ENCODE measurements at places on chromosomes 5 and 9. TPM values are rescaled to one million over a fixed set of nuclear protein-coding genes. Genes with fewer than 3 reads are reported as not detected.

Gene FAM174A
- total RNA-seq = 4.1 TPM

DNA sequence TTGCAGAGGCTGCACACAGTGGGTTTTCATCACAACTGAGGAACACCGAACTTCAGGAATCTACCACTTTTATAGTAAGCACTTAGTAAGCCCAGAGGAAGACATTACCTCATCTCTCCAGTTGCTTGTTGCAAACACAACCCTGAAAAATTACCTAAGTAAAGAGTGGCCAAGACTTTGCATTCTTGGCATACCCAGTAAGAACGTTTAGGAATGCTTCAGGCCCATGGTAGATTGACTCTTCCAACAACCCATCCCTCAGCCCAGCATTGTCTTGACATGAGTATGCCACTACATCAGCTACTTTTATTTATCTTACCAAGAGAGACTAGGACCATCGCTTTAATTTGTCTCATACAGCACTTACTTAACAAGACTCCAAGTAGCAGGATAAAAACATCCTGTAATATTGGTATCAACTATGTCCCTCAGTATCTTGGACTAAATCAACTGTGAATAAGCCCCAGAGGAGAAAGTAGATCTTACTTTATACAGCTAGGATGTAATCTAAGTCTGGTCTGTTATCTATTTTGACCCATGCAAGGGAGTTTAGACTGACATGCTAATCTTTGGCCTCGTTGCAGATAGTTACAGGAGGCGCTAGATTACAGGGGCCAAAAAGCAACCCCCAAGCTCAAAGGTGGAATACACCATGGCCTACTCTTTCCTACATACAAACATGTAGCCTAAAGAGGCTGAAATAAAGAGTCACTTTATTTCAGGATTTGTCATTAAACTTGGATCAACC is 114.9 kb downstream of the INVS start:
- no peak for DNase-seq

Gene MARVELD2
- total RNA-seq = 1.6 TPM

Gene ASS1
- 1.6 TPM for total RNA-seq

Gene CD74
- total RNA-seq = 5,628 TPM

DNA sequence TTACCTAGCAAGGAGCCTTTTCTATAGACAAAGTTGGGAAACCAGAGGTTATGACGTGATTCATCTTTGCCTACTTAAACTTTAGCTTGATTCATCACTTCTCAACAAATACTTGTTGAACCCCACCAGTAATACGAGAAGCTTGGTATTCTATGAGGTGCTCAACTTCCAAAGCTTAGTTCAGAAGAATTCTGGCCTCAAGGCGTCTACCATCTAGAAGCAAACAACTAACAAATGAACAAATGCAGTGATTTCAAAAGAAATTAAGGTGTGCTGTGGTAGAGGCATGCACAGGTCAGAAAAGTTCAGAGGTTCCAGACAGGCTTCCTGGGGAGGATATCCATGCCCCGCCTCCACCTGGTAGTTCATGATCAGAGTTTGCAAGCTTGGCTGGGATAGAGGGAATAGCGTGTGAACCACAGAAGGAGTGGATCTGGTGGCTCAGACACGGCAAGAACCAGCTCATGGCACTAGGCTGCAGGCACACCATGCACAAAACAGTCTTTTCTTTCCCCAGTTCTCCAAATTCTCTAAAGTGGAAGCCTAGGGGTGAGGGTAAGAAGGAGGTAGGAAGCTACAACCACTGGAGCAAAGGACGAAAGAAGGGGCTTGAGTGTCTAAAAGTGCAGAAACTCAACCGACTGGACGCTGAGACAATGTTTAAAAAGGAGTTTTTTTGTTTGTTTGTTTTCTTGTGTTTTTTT is 473.0 kb downstream of the RAB3C start:
- DNase-seq = no peak

GRCh38 chr5:164350236-164350635 is 844.8 kb downstream of the MAT2B start:
- no peak for DNase-seq

Gene ELAVL2
- not detected for total RNA-seq

GRCh38 chr5:65483546-65484346 is 2.0 kb upstream of the ADAMTS6 start:
- DNase-seq = no peak

Gene DDX4
- total RNA-seq = not detected

DNA sequence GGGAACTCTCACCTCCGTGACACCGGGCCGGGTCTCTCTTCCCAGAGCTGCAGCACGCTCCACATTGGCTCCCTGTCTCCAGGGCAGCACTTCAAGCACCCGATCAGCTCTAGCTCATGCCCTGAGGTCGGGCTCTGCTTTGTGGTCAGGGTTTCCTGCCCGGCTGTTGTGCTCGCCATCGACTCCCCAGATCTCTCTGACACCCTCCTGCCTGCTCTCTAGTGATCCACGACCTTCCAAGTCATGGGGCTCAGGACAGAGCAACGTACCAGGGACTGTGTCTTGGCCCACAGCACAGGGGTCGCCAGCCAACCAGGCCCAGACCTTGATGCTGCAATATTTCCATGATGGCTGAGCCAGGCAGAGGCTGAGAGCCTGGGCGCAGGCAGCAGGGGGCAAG is 45.1 kb downstream of the PRRT1B start:
- DNase-seq = no peak

Gene LIX1
- not detected for total RNA-seq

DNA sequence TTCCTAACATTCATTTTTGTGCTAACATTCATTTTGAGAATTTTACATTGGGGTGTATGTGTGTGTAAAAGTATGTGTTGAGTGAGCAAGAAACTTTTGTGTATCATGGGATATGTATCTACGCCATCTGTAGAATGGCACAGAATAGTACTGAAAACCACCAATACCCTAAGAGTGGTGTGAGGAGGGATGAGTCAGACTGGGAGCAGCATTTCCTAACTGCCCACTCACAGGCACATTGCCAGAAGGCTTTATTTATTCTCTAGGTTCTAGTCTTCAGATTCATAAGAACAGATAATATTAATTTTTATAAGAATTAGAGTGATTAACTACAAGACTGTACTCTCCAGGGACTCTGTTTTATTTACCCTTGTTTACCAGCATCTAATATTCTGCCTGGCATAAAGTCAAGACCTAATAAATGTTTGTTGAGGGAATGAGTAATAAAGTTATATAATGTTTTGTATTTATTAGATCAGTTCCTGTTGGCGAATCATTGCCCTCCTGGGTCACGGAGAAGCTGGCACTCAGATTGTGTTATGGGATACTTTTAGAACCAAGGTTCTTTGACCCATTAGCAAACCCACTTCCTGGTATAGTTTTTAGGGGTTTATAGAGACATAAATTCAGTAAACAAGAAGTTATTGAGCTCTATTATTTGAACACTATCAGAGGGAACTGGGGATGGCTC is 159.1 kb upstream of the PPP2R2B start:
- no peak for DNase-seq

GRCh38 chr9:37571282-37571681 is 4.9 kb downstream of the FBXO10 start:
- DNase-seq = no peak

Gene MTX3
- 20.0 TPM for total RNA-seq

GRCh38 chr9:74817281-74817810 is 70.4 kb downstream of the TRPM6 start:
- DNase-seq = no peak

GRCh38 chr5:149471406-149472183 is 79.6 kb downstream of the CSNK1A1 start:
- no peak for DNase-seq

DNA sequence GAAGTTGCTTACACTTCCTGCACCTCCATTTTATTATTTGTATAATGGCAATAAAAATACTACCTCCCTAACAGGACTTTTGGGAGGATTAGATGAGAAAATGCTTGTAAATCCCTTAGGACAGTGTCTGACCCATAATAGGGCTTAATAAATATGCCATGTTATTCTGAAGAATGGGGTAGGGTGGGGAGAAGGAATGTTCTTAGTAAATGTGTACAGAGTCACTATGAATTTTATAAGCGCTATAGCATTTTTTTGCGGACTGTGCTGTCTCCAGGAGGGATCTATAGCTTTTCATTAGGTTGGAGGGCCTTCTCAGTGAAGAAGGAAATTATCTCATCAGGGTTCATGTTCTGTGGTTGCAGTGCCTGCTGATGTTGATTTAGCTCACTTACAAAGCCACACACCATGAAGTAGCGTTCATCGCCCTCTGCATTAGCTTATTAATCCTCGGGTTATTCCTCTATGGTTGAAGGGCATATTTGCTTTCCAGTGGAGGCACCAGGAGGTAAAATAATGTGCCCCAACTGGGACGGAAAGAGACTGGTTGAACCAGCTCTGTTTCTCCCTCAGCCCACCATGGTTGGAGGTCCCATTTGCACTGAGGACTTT is 497.1 kb downstream of the ARHGEF28 start:
- no peak for DNase-seq

- no peak for DNase-seq
Measured at GRCh38 chr5:180070756-180071530, 616 bp downstream of the RNF130 start.

- DNase-seq = no peak
Measured at GRCh38 chr9:134365791-134366222, 39.6 kb downstream of the RXRA start.

Gene NEUROG1
- not detected for total RNA-seq

DNA sequence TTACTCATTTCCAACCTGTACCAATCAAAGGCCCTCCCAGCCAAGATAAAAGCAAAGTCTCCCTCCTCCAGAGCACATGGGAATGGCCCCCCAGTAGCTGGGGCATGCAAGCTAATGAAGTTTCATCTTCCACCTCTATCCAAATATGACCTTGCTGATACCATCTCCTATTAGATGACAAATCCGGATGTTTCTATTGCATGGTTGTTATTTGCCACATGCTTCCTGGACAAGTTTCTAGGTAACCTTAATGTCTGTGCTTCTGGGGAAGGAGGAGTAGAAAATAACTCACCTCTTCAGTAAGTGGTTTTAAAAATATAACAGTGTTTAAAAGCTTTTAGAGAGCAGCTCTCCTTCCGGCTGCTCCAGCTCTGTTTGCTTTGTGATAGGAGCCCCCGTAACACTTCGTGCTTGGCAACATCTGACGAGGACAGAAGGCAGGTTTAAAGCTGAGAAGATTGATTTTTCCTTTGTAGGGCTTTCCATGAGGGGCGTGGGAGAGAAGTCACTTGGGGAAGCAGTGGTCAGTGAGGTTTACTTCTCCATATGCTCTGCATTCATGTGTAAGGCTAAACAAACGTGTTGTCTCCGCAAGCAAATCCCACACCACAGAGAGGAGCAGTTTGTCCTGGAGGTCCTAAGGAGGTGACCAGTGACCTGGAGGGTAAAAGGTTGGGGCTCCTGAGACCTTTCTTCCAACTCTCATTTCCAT is 40.3 kb upstream of the GLRX start:
- no peak for DNase-seq

GRCh38 chr5:102581011-102581410 is 82.2 kb upstream of the SLCO6A1 start:
- no peak for DNase-seq

DNA sequence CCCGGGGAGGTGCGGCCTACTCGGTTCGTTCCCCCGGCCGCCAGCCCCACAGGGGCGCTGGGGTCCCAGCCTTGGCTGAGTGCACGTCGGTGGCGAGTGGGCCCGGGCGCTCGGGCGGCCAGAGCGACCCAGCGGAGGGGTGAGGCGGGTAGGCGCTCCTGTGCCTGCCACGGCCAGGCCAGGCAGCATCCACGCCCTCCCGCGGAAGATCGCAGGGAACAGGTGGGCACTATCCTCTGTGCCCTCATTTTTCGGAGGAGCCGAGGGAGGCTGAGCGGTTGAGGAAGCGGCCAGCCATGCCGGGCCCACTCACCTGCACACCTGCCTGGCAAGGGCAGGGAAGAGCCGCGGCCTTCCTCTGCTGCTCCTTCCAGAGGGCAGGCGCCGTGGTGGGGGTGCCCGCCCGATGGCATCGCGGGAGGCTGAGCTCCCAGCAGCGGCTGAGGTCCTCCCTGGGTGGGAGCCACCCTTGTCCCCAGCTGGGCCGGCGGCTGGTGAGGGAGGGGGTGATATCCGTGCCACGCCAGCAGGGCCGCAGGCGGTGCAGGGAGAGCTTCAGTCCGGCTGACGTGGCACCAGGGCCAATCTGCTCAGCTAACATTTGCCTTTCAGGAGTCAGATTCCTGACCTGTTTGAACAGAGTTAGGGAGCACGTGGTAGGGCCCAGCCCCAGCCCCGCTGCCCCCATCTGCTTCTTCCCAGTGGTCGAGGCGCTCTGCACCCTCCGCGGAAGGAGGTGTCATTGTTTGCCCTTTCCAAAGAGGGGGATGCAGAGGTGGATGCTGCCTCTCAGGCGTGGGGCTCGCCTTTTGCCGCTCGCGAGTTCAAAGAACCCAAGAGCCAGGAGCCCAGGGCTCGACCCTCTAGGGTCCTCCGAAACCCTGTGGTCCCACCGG is 1.6 kb upstream of the SEC16A start:
- peak; percentile 27 for DNase-seq

GRCh38 chr9:21708856-21709255 is 93.6 kb upstream of the MTAP start:
- no peak for DNase-seq

DNA sequence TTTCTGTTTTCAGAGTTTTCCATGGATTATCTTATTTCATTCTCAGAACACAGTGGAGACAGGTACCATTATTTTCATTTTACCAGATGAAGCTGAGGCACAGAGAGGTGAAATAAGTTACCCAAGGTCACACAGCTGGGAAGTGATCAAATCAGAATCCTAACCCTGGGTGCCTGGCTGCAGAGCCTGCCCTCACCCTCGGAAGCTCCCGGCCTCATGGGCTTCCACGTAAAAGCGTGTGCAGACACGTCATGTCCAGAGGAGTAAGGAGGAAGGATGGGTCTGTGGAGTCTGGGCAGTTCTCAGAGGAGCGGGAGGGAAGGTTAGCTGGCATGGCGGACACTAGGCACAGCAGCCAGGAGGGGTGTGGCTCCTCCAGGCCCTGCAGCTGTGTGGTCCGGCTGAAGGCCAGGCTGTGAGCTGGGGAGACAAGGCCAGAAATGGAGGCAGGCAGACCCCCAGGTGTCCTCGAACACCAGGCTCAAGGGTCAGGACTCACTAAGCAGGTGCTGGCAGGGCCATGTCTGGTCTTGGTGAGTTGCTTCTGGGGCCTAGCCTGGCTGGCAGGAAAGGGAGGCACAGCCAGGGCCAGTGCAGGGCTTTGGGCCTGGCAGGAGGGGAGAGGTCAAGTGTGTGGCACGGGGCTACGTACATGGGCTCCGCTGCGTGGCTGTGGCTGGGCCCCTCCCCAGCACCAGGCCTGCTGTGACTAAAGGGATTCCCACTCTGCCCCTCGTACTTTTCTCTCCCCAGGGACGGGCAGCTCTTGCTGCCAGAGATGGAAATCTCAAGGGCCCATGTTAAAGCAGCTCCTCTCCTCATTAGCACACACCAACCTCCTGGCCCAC is 5.6 kb downstream of the TBC1D9B start:
- no peak for DNase-seq

GRCh38 chr5:40359093-40359492 is 320.6 kb upstream of the PTGER4 start:
- DNase-seq = no peak

Measured in activated B cell treated with CpG ODN at 0.5 μM for 24 hours (primary cell).